ENCODE measurements at places on chromosomes 11 and 22.

DNA sequence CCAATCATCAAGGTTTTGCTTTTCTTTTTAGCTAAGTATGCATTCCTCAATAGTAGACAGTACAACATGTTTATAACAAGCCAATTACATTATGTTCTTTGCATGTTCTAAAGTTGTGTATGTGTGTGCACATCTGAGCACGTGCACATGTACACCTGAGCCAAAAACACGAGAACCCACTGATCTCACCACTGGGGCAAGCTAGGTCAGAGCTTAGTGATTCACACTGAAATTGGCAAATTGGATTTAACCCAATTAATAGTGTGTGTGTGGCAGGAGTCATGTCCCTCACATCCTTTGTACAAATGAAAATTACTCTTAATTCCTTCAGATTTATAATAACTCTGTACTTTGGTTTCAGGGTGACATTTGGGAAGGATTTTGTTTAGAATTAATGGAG is 145.7 kb upstream of the TEAD1 start:
- no peak for DNase-seq

- DNase-seq = peak; percentile 69
Measured at GRCh38 chr11:67613960-67614715, 7.4 kb downstream of the NDUFV1 start.

DNA sequence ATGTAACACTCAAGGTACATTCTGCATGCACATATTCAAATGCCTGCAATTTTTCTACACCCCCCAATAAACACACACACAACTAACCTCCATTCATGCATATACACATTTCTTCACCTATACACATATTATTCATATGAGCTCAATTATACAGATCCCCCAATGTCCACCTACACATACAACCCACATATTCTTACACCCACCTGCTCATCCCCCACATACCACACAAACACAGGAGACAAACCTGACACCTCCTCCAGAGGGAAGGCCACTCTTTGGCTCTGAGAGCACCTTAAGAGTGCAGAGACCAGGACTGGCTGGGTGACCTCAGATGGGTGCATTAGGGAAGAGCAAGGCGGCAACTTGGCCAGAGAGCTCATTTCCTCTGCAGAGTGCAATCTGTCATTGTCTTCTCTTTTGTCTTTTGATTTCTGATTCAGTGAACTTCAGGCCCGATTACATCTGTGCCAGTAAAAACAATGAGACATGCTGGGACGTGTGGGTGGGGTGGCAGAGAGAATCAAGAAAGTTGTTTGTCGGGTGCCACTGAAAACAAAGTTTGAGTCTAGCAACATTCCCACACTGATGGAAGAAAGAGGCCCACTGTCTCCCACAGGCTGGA is 208.4 kb downstream of the NXPE2 start:
- no peak for DNase-seq

DNA sequence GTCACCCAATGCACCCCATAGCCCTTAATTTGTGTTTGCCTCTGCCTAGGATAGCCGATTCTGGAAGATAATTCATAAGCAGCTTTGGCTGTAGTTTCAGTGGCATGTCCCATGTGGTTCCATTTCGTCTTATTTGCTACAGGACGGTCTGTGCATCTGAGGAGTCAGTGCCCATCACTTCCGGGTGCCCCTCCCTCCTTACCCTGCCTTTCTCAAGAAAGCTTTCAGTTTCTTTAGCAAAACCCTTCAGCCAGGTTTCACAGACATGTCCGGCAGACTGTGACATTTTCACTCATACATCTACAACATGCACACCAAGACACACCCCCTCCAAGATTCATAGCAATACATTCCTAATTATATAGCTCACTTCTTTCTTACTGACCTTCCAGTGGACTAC is 14.3 kb downstream of the TP53AIP1 start:
- DNase-seq = no peak

DNA sequence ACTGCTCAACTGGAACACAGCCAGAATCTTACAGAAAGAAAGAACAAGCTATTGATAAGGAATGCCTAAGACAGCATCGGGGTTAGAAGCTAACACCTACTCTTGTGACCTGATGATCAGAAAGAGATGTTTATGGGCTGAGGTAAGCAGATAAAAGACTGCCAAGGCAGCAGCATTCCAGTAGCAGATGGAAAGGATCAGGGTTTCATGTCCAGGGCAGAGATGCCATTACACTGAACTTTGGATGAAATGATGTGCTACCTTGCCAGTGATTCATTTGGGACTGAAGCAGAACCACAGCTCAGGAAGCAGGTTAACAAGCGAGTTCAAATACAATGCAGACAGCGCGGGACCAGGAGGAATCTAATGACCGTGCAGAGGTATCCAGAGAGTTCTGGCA is 27.1 kb upstream of the APOA1 start:
- no peak for DNase-seq

GRCh38 chr11:1574238-1574932 is 2.3 kb upstream of the DUSP8 start:
- DNase-seq = no peak

DNA sequence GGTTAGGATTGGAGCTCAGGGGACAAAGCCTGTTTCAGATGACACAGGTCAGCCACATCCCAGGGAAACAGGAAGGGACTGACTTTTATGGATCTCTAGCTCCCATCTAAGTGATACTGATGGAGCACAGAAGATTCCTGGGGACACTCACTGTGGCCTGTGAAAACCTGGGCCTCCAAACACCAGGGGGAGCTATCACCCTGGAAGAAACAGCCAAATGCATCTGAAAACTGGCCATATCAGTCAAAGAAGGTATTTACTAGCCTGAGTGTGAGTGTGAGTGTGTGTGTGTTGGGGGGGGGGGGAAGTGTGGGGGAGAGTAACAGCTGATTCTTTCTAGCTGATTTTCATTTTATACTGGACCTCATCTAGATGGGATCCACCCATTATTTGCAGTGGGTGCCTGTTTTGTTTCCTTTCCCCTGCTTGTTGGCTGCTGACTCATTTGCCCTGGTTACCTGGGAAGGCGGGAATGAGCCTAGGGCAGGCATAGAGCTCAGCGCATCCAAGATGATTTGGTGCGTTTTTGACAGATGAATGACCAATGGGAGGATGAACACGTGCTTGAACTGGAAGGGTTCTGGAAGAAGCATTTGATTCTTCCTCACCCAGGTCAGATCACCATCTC is 284.0 kb downstream of the KIRREL3 start:
- no peak for DNase-seq

- no peak for DNase-seq
Measured at GRCh38 chr11:74268456-74268855, 43.0 kb downstream of the P4HA3 start.

DNA sequence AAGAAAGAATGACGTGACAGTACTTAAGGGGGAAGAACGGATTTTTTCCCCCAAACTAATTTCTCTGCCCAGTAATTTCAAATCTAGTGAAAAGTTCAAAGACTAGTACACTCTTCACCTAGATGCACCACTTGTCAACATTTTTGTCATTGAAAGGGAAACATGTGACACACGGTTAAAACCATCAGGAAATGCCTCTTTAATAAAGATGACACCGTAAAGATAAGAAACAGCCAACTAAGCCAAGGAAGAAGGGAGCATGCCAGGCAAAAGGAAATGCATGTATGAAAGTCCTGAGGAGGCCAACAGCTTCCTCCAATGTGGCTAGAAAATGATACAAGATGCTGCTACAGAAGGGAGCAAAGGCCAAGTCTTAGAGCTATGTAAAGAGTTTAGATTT is 49.4 kb downstream of the RSF1 start:
- DNase-seq = no peak

DNA sequence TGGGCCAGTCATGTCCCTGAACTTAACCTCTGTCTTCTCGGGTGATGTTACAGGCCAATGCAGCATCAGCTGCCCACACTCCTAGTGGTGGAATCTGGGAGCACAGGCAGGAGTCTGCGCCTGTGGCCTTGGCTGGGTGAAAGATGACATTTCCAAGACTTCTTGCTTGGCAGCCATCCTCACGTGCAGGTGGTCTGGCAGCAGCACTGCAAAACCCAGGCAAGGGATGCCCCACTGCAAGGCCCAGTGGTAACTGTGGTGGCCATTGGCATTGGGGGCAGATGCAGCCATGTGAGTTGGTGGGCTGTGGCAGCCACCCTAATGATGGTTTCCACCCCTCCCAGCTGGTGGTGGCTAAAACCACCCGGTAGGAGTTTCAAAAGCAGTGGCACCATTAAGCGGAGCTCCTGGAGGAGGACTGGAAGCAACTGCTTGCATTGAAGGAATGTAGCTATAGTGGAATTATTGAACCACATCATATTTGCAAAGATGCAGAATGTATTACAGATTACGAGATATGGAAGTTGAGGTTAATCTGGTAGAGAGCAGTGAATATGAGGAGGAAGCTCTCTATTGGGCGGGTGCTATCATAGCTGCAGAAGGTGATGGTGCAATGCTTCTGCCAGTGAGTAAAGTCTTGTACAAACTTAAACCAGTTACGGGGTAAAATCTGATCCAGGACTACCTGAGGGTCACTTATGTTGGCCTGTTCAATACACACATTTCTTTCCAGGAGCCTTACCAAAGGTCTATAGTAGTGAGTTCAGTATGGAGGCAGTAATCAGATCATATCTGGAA is 120.7 kb upstream of the TOP3B start:
- no peak for DNase-seq

DNA sequence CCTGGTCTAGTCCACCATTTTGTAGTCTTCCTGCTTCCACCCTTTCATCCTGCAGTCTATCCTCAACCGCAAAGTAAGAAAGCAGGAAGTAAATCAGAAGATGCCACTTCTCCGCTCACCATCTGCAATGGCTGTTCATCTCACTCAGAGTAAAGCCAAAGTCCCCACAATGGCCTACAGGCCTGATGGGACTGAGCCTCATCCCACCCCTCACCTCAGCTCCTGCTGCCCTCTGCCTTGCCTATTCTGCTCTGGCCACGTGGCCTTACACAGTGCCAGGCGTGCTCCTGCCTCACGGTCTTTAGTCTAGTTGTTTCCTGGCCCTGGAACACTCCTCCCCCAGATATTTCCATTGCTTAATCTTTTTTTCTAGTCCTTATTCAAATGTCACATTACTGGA is 95.5 kb downstream of the USP35 start:
- DNase-seq = no peak

DNA sequence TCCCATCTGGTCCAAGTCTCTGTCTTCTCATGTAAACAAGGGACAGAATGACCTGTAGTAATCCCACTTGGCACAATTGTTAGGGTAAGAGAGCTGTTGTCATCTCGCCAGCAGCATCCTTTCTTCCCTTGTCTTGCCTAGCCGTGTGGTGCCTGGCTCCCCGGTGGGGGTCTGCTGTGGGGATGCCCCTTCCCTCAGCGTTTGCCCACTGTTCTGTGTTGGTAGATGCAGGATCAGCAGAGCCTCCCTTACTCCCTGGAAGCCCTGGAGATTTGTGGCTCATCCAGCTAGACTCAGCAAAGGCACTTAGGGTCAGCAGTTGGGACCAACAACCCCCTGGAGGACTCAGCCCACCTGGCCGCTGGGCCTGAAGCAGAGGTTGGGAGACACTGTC is 13.0 kb downstream of the ACO2 start:
- no peak for DNase-seq

GRCh38 chr11:15473954-15474837 is 359.5 kb downstream of the INSC start:
- DNase-seq = no peak

DNA sequence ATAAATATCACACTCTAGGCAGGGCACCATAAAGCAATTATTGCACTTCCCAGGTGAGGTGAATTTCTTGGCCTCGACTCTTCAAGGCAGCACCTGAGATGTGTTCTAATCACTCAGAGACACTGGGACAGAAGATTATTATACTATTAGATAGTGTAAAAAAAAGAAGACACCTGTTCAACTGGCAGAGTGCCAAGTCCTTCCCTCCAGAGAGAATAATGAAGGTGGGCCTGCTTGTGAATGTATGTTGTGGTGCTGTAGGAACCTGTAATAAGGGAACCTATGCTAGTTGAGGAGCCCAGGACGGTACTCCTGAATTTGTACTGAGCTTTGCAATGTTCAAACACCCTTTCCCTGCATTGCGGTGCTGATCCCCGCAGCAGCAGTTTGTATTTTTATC is 107.5 kb downstream of the NXPE2 start:
- no peak for DNase-seq

DNA sequence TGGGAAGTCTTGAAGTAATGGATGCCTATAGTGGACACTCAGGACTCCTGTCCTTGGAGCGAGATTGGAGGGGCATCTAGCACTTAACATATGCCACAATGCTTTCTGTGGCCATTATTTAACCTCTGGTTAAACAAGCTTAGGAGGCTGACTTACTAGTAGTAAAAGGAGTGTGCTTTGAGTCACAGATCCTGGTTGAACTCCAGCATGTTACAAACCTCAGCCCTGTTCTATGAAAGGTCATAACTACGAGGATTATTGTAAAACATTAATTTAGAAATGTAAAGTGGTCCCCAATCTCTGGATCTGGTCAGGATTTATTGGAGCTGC is 1.1 kb upstream of the LBHD1 start:
- no peak for DNase-seq

DNA sequence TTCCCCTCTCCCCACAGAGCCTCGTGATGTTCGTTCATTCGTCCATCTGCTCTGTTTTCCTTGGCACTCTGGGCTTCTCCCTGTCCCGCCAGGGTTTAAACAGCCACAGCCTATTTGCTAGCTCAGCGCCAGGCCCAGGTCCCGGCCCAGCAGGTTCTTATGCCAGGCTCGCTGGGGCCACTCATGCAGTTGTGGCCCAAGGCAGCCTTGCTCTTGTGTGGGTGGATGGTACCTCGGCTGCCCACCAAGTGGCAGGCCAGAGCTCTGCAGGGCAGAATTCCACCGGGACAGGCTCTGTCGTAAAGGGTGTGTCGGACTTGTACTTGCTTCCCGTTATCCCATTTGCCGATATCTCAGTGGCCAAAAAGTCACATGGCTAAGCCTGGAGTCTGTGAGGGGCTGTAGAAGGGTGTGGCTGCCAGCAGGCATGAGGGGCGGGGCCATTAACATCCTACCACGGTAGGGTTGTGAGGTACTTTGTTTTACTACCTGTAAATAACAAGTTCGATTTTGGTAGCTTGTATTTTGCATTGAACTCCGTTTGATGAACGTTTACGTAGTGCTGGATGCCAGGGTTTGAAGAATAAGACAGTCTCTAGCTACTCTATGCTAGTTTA is 7.9 kb downstream of the FAM118A start:
- no peak for DNase-seq

DNA sequence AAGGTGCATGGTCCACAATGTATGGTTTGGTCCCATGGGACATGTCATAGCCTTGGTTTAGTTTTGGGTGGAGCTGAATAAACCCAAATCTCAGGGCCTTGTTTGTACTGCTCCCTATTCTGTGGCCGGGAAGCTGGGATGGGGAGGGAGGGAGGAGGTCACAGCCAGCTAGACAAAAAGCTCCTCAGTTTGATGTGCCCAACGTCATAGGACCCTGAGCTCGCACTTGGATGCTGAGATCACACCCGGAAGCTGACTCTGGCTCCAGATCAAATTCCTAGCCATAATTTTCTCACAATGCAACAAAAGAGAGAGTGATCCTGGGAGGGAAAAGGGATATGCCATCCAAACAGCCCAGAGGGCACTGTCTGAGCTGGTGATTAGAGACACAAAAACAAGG is 1.5 kb downstream of the HSPB2 start:
- DNase-seq = no peak

GRCh38 chr22:16969508-16970327 is 38.3 kb downstream of the GAB4 start:
- DNase-seq = no peak

Measured in stimulated activated CD4-positive, alpha-beta T cell treated with anti-CD3 and anti-CD28 coated beads, TNF-alpha, amount 100 ng/mL, for 1 hour (primary cell).